ENCODE measurements at places on chromosomes 4 and X. TPM values are rescaled to one million over a fixed set of nuclear protein-coding genes. Genes with fewer than 3 reads are reported as not detected.
A peak's percentile ranks its signal among the peaks of the same experiment; 100 is the strongest.

- DNase-seq = no peak
Measured at GRCh38 chrX:54248309-54248708, 65.3 kb upstream of the FAM120C start.

- DNase-seq = no peak
Measured at GRCh38 chr4:96955226-96955625, 1115.3 kb downstream of the PDHA2 start.

DNA sequence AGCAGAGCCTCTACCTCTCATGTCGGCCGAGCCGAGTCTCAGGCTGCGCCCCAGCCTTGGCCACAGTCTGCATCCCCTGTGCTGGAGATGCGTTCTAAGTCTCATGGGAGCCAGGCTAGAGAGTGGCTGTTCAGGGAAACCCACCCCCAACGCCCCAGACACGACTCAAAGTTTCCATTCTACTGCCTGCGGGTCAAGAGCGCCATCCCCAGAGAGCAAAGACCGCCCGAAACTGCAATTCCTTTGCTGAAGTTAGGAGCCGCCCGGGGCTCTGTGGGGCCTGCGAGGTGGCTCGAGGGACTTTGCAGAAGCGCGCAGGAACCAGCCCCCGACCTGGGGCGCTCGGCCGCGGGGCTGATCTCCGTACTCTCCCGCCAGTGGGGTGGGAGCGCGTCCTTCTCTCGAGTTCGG, 10.0 kb upstream of the ELF4 start:
- DNase-seq = no peak

DNA sequence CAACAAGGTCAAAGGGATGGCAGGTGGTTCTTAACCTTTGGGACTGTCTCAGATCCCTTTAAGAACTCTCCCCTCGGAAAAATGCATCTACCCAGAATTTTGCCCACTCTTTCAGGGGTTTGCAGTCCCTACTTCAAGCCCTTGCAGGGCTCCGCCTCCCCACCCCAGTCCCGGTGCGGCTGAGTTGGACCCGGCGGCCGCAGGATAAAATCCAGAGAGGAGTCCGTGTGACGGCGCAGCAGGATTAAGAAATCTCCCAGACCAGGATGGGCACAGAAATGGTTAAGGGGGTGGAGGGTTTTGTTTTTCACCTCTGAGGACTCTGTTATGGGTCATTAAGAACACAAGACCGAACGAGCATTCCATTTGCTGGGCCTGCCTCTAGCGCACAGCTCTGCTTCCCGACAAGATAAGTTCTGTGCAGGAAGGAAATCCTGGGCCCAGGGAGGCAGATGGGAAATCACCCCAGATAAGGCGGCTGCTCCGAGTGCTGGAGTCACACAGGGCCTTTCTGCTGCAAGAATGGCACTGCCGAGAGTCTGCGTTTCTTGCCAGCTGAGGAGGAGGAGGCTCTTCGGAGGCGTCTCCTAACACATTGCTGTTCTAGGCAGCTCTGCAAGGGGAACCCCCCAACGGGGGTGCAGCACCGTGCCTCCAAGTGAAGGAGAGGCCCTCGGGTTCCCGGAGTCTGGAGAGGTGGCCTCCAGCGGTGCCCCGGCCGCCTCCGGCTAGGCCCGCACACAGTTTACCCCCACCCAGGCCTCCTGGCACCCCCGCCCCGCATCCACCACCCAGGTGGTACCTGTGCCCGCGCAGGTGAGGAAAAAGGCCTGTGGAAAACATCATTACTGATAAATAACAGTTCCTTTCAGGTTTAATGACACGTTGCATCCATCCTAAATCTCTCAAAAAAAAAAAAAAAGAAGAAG, 277.6 kb downstream of the BCOR start:
- DNase-seq = peak; percentile 43

DNA sequence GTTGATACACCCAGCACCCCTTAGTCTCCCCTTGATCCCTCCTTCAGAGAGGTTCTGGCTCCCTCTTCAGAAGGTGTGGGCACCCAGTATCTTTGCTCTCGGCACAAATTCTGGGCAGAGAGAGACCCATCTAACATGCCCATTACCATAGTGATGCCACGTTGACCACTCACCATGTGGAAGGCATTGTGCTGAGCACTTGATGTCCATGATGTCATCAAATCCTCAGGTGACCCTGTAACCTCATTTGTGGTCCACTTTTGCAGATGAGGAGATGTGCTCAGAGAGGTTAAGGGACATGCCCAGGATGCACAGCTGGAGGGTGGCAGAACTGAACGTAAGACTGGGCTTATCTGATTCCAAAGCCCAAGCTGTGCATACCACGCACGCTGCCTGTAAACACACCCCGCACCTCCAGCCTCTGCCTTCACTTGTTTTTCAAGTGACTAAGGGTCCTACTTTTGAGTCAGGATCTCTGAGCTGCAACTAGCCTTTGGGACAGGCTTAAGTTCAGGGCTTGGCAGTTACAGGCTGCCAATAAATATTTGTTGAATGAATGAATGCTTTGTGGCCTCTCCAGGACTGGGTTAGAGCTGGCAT, 55.2 kb downstream of the HTRA3 start:
- no peak for DNase-seq

DNA sequence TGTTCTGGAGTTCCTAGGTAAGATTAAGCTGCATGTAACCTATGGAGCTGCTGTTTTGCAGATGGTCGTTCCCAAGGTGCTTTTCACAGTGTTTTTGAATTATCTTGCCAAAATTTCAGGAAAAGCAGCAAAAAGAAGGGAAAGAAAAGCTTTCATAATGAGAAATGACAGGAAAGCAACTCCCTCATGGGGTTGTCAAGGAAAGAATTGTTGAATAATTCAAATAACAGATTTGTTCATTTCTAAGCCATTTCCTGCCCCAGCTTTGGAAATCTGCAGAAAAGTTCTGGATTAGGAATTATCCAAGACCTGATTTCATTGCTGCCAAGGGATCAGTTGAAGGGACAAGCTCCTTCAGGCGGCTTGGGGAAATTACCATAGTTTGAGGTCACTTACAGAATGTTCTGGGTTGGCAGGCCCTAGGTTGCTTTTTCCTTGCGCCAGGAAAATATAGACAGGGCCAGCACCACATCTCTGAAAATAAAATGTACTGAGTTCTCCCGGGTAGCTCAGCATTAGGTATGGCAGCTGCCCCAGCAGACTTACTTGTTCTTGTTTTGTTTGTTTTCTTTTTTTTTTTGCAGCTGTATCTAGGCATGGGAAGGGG, 354.7 kb downstream of the STIM2 start:
- DNase-seq = no peak

- DNase-seq = no peak
Measured at GRCh38 chr4:143986180-143986579, 33.0 kb downstream of the GYPB start.

DNA sequence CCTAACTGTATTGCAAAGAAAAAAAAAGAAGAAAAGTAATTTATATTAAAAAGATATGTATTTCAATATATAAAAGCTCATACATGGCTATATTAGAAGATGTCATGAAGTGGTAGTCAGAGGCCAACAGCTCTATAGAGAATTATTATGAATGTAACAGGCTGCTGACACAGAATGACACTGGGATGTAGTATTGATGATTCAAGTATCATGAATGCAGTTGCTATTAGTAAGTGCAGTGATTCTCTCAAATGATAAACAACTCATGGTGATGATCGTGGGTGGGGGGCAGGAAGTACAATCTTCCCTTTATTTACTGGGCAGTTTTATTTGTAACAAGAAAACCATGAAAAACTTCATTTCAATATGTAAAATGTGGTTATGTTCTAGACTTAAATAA, 124.6 kb downstream of the COL4A6 start:
- DNase-seq = no peak

GRCh38 chrX:118745570-118745969, 18.2 kb downstream of the IL13RA1 start:
- no peak for DNase-seq

RTL9 gene
- total RNA-seq = 0.96 TPM

GRCh38 chr4:13182133-13182532, 302.0 kb downstream of the RAB28 start:
- DNase-seq = no peak

RXFP1 gene
- total RNA-seq = 12.8 TPM

ANAPC10 gene
- 33.2 TPM for total RNA-seq

- no peak for DNase-seq
Measured at GRCh38 chr4:22482250-22483127, 33.4 kb downstream of the ADGRA3 start.

- no peak for DNase-seq
Measured at GRCh38 chr4:33886356-33886755, 2358.0 kb downstream of the ARAP2 start.

GRCh38 chrX:154469880-154470279, 9.2 kb downstream of the LAGE3 start:
- DNase-seq = no peak

DNA sequence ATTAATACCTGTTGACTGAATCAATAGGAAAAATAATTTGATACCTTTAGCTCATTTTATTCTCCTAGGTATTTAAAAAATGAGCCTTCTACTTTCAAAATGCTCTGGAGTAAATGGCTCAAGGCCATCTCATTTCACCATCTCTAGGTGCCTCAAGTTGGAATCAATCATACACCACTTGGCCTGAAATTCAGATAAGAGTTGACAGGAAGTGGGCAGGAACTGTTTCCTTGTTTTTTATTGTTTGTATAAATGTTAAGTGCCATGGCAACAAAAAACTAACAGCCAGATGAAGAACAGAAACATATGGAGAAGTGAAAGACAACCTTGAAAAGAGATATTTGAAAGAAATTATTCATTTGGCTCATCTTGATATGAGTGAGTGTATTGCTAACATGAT, 12.4 kb downstream of the LIMCH1 start:
- DNase-seq = no peak

Data from dorsolateral prefrontal cortex (tissue), 122 donors.